ENCODE measurements at places on chromosomes 5 and 9.

GRCh38 chr5:150573867-150574817 lies 66.2 kb downstream of the NDST1 start:
- no peak for DNase-seq

DNA sequence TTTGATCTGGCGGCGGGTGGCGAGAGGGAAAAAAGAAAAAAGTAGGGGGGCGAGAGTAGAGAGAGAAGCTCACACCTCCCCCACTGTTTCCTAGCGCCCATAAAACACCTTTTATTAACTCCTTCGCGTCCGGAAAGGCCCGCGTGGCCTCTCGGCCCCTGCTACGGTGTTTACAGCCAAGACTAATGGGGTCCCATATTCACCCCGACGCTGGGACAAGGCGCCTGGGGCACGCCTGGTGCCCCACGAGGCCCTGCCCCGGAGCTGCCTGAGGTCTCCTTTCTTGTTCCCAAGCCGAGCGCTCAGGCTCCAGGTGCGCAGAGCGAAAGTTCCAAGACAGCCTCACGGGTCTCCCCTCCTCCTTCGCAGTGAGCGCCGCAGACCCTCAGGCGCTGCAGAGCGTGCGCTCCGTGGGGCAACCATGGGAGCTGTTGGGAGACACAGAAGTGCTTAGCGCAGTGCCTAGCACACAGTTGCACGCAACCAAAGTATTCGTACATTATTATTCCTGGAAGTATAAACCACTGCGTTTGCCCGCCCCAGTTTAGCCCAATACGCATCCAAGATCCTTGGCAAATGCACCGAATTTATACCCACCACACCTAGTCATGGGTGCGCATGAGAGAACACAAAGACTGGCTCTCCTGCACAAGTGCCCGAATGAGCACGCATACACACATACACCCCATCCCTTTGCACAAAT lies 4.3 kb downstream of the HAND1 start:
- no peak for DNase-seq

GRCh38 chr9:123394291-123395235 lies 38.6 kb downstream of the CRB2 start:
- no peak for DNase-seq

DNA sequence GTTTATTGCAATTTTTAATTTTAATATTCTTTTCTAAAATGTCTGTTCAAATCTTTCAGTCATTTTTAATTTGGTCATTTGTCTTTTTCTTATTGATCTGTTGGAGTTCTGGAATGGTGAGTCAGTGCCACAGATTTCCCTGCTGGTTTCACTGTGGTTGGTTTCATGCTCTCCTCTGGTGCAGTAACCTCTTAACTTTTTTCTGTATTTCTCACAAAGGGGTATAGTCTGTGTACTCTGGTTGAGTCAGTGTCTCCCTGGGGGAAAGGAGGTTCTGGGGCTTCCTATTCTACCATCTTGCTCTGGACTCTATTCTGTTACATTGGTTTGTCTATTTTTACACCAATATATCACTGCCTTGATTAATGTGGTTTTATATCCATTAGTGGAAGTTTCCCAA lies 178.8 kb downstream of the CSNK1G3 start:
- DNase-seq, result no peak

DNA sequence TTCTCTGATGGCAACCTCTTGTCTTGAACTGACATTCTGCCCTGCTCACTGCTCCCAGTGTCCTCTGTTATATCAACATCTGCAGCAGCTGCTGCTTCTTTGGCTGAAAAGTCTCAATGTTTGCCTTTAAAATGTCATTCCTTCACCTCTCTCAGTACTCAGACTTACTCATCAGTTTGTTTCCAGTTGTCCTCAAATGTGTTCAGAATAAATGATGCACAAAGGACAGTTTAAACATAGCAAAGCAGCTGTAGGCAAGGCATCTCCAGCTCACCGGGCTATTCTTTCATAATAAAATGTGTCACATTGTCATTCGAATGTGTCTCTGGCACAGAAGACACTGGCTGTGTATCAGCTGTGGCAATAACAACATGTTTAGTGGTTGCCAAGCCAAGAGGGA lies 590.9 kb upstream of the ZNF608 start:
- no peak for DNase-seq

DNA sequence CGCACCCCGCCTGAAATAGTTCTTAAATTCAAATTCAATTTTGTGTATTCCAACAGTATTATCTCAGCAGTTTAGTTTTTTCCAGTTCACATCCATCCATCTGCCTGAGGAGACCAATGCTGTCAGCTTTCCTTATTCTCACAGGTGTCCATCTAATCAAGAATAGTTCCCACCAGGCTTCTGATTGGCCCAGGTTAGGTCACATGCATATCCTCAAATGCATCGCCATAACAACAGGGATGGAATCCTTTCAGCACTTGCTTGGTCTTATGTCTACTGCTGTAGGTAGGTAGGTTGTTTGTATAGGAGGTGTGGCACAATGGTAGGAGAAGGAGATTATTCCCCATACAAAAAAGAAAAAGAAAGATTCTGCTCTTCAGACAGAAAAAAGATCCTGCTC lies 91.2 kb downstream of the UBE2R2 start:
- DNase-seq, result no peak

GRCh38 chr9:31304576-31304975 lies 1079.9 kb upstream of the ACO1 start:
- no peak for DNase-seq

DNA sequence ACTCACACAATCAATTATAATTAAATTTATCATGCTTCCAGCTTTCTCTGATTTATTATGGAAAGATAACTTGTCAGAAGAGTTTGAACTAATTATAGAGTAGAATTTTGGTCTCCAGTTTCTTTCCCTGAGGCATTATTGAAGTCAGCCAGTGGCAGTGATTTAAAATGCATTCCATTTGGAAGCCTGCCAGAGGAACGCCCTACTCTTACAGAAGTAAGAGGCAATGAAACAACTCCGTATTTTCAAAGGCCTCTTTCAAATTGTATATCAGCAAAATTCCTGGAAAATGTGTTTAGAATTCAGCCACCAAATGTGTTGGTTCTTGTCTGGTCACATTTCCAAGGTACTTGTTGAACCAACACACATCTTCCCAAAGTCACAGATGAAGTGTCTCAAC lies 640.9 kb downstream of the SEMA5A start:
- no peak for DNase-seq

DNA sequence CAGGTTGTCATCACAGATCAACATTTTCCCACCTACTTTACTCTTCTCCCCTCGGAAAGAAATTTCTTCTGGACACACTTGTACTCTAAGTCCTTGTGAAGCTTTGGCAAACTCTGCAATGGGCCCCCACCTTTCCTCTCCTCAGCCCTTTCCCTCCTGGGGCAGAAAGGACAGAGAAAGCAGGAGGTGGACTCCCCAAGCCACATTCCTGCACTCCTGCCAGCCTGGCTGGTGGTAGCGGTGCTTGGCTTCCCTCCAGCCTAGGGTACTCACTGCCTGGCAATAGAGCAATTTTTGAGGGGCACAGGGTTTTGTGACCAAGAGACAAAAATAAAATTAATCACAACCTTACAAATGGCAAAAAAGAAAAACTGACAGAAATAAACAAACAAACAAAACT lies 451.4 kb downstream of the ZSWIM6 start:
- no peak for DNase-seq

- peak; percentile 78 for DNase-seq
Measured at GRCh38 chr5:10452768-10453331, 11.2 kb downstream of the ROPN1L start.

DNA sequence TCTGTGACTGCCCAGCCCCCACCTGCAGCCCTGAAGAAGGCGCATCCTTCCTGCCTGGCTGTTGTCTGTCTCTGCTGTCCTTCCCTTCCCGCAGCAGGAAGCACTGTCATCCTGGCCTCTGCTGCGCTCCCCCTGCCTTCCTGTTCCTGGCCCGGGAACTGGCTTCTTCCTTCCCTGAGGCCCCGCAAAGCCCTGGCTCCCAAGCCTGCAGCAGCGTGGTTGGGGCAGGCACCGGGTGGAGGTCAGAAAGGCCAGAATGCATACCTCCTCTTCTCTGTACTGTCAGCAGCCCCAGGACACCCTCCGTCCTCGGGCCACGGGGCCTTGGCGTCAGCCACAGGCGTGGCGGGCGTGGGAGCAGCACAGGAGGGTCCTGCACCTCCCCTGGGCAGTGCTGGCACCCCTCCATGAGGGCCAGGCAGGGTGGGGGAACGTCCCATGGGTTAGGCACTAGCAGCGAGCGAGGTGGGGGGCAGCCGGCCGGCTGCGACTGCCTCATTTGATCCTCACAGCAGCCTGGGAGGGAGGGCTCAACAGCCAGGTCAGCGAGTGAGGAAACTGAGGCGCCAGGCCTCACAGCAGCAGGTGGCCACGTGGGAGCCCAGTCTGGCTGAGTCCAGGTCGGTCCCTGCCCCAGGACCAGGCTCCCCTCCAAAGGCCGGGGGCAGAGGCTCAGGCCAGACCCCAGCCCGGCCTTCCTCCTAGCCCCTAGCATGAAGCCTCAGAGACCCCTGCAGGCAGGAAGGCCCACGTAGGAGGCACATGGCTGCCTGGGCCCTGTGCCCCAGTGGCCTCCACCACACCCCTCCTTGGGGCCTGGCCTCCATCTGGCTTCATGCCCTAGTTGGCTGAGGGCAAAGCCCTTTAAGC lies 9.4 kb downstream of the FLT4 start:
- DNase-seq, result no peak

DNA sequence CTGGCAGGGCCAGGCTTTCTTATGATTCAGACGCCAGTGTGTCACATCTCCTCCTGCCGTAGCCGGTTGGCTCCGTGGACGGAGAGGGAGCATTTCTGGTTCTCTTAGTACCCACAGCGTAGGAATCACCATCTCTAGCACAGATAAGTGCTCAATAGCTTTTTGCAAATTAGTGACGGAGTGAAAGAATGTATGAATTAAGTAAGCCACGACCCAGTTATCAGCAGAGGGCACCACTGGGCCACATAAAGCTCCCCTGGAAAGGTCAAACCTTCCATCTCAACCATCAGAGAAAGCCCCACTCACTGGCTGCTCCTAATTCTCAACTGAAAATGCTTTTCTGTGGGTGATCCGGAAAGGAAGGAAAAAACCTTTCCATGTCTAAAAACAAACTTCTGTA lies 317.0 kb upstream of the ADCY2 start:
- no peak for DNase-seq

DNA sequence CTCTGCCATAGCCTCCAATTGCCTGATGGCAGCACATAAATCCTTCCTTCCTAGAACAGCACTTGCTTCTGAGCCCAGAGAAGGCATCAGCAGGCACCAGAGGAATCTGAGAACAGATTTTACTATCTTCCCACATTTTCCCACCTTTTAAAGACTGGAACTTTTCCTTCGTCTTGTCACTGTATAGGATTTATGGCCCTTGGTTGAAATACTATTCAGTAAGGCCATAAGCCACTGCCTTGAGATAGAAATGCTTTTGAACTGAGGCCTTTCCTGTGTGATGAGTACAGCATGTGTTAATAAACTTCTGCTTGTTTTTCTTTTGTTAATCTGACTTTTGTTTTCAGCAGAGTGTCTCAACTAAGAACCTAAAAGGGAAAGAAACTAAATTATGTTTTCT lies 84.3 kb downstream of the MRPS27 start:
- DNase-seq, result no peak

- DNase-seq, result no peak
Measured at GRCh38 chr5:114473541-114473940, 111.7 kb downstream of the KCNN2 start.

DNA sequence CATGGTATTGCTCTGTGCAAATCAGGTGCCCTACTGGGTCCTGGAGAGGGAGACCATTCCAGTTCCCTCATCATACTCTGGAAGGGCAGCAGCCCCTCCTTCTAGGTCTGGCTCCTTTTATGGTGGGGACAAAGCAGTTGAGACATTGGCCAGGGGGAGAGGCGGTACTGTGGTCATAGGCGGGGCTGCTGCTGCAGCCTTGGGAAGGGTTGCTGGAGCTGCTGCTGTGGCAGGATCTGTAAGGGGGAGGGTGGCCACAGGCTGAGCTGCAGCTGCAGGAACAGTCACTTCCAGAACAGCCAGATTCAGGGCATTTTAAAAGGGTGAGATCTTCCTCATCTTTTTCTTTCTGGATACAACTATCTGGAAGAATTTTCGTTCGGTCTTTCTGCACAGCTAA lies 233.0 kb upstream of the SGCD start:
- DNase-seq, result no peak

GRCh38 chr9:123893115-123893514 lies 36.8 kb downstream of the DENND1A start:
- no peak for DNase-seq

DNA sequence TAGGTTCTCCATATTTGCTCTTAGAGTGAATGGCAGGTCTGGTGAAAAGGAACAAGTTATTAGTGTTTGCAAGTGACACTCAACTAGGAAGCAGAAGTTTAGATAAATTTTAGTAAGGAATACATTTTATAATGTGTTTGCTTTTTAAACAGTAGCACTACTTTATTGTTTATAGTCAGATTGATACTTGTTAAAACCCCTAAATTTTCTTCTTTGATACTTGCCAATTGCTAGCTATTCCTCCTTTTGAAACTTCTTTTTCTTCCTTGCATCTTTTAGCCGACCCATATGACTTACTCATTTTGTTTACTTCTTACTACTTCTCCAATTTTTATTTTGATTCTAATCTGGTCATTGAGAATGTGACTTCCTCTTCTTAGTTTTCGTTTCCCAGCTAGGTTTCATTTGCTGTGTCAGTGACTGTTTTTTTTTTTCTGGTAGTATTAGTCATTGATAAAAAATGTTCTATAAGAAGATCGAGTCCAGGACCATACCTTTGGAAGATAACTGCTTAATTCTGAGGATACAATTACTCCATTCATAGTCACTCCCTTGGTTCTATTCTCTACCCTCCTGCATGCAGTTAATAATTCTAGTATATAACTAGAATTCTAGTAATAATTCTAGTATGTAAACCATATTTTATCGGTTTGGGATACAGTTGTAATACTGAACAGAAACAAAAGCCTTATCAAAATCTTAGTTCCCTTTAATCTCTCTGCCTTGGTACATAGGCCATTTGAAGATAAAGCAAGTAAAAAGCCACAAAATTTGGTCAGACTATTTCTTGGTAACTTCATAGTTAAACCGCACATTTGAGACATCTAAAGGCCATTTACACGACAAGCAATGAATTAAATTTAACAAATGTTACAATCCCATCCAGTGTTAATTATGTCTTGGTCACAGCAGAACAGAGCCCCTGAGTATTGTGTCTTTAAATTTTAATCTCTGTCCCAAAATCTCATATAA lies 2.8 kb upstream of the RICTOR start:
- DNase-seq, result peak; percentile 35

GRCh38 chr5:91487420-91487819 lies 104.3 kb upstream of the ARRDC3 start:
- DNase-seq, result no peak

- no peak for DNase-seq
Measured at GRCh38 chr9:33465096-33465495, 8.6 kb downstream of the NOL6 start.

DNA sequence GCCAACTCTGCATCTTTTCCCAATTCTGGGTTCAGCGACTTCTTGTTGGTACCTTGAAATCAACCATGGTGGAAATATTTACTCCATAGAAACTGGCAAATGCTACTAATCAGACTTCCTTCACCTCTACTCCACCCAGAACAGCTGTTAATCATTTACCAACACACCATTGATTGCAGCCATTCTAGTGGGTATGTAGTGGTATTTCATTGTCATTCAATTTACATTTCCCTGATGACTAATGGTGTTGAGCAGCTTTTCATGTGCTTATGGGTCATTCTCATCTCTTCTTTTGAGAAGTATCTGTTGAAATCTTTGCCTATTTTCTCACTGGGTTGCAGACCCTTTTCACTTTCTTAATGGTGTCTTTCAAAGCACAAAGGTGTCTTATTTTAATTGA lies 122.4 kb upstream of the MSX2 start:
- no peak for DNase-seq

- no peak for DNase-seq
Measured at GRCh38 chr5:159947708-159948358, 31.6 kb downstream of the ADRA1B start.

GRCh38 chr5:129001841-129002526 lies 36.7 kb downstream of the SLC27A6 start:
- DNase-seq, result no peak

All from CD4-positive, alpha-beta T cell (primary cell).